ENCODE measurements at places on chromosomes 13 and 19. TPM values are rescaled to one million over a fixed set of nuclear protein-coding genes. Genes with fewer than 3 reads are reported as not detected.

DNA sequence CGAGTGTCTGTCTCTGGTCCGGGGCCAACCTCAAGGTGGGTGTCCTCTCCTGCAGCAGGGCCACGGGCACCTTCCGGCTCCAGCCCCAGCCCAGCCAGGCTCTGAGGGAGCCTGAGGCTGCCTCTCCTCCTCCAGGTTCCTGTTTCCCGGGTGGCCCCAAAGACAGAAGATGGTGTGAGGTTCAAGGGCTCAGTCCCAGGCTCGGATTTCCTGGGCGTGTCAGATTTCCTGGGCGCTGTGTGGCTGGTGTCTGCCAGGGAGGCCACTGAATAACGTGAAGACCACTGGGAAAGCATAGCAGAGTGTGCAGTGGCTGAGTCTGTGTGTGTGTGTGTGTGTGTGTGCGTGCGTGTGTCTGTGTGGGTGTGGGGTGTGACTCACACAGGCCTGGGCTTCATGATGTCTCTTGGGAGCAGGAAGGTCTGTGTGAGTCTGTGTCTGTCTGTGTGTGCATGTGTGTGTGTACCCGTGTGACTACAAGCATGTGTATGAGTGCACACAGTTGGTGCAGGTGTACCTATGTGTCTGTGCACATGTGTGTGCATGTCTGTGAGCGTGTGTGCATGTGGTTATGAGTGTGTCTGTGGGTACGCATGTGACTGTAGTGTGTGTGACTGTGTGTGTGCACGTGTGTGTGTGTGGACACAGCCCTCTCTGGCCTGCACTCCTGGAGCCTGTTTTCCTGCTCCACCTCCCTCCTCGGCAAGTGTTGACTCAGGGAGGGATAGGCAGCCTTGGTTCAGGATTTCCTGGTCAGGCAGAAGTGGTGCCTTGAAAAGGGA, 28.3 kb downstream of the CEBPA start:
- DNase-seq: no peak

Gene IRGC
- not detected for total RNA-seq

- no peak for DNase-seq
These were observed 99.8 kb downstream of the CRYL1 start for GRCh38 chr13:20425819-20426219.

- no peak for DNase-seq
These were observed 994 bp downstream of the CCDC194 start for GRCh38 chr19:17393002-17393401.

Gene ZNF836
- total RNA-seq: 1.2 TPM

- DNase-seq: no peak
These were observed 13.0 kb upstream of the MYH14 start for GRCh38 chr19:50190439-50190891.
